ENCODE measurements at places on chromosomes 7 and 10.

DNA sequence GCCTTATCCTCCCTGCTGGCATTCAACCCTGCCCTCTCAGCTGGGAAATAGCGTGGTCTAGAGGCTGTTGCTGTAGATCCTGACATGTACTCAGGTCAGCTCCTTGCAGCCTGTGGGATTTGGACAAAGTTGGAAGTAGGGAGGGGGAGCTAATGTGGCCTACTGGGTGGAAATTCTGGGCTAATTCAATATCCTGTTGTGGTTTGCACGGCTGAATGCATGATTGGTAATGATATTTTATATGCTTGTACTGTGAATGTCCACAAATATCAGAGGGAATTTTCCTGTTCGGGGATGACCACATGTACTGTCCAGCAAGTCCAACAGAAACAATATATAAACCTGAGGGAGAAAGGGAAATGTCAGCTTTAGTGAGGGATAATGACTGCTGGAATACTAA lies 22.1 kb upstream of the NPVF start:
- DNase-seq: no peak

- DNase-seq: no peak
These were observed 273.3 kb downstream of the PTEN start for GRCh38 chr10:88136712-88137111.

- no peak for DNase-seq
These were observed 65.6 kb upstream of the ZNF716 start for GRCh38 chr7:57384380-57384779.

DNA sequence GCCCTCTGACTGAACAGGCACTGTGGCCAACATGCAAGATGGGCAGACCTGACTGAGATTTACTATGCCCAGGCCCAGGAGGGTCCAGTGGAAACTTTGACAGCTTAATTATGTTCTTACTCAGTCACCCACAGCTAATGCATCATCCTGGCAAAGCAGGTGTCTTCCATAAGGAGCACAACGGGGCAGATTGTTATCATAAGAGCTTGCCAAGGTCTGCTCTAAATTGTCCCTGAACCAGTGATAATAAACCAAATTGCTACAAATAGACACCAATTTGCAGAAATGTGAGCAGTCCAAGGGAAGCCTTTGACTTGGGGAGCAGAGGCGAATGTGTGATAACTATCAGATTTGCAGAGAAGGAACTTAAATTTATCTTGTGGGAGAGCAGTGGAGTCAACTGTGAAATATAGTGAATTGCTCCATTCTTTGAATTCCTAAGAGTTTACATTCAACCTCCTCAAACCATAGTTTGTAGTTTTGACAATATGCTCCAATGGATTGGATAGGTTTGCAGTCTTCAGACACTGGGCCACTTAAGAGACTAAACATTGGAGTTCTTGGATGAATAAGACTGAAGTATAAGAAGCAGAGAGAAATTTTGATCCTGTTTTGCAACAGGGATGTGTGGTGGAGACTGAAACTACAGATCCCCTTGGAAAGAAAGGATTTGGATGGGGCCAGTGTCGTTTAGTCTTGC lies 494.7 kb downstream of the CCSER2 start:
- DNase-seq: no peak

- DNase-seq: no peak
These were observed 133.9 kb upstream of the FEZF1 start for GRCh38 chr7:122438492-122438891.

- DNase-seq: no peak
These were observed 225.3 kb upstream of the PRSS1 start for GRCh38 chr7:142523821-142524460.

- no peak for DNase-seq
These were observed 19.2 kb downstream of the GNA12 start for GRCh38 chr7:2824678-2825461.

DNA sequence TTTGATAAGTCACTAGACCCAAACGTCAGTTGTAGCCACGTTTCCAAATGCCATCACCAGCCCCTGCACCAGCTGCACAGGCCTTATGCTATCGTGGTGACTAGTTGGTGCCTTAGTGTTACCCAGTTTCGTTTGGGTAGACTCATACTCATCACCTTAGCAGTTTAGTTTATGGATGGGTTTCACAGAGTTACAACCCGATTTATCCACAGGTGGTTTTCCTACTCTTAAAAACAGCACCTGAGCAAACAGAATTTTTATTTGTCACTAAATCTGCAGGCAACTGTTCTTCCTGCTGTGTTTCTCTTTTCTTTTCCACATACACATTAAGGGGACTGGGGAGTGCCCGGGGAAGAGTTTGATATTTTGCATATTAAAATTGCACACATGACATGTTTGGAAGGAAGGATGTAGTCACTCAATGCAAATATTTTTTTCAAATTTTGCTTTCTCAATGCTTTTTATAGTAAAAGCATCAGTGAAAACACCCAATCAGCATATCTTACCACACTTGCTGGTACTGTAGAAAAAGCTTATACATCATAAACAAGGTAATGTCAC lies 41.6 kb downstream of the PDSS1 start:
- peak; percentile 14 for DNase-seq

- no peak for DNase-seq
These were observed 53.8 kb downstream of the ABCA13 start for GRCh38 chr7:48225101-48225500.

DNA sequence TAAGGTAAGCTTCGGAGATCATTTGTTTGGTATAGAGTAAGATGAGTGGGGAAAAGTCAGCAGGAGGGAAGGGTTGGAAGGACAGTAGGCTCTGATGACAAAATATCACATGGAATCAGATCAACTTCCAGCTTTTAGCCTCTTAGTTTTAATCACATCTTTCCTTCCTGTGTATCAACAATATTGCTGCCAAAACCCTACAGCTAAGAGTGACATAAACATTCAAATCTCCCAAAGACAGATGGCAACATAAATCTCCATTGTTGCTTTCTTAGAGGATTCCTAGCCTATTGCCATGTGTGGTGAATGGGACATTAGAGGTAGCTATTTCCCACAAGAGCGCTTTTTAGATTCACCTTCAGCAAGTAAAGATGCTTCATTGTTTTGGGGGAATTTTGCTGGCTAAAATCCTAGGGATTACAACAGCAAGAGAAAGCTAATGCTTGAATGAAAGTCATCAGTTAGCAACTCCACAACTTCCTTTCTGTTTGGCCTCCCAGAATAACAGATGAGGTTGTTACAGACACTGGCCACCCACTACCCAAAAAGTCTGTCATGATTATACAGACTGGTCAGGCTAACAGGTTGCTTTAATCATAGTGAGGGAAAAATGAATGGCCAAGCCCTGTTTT lies 35.2 kb upstream of the FZD1 start:
- no peak for DNase-seq

- DNase-seq: no peak
These were observed 85.9 kb upstream of the GATA3 start for GRCh38 chr10:7968510-7969112.

DNA sequence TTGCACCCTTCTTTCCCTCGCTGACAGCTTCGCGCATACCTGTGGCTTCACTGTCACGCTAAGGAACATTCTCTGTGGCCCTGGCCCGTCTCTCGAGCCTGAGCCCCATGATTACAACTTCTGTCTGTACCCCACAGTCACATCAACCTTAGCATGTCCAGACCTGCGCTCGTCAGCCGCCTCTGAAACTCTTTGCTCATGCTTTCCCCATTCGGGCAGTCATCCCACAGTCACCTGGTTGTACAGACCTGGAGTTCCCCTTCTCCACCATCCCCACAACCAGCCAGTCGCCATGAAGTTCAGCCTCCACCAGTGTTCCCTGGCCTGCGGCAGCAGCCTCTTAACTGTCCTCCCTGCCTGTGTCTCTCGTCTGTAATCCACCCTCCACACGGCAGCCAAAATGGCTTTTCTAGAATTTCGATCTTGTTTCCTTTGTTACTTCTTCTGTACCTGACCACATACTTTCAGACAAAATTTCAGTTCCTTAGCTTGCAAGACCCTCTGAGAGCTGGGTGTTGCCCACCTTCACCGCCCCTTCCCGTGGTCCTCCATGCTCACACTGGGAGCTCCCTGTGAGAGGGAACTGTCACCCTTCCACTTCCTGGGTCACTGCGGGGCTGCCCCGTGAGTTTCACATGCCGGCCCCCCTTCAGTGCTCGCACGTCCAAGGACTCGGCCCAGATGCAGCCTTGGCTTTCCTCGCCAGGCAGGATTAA lies 229.2 kb downstream of the CELF2 start:
- DNase-seq: no peak

DNA sequence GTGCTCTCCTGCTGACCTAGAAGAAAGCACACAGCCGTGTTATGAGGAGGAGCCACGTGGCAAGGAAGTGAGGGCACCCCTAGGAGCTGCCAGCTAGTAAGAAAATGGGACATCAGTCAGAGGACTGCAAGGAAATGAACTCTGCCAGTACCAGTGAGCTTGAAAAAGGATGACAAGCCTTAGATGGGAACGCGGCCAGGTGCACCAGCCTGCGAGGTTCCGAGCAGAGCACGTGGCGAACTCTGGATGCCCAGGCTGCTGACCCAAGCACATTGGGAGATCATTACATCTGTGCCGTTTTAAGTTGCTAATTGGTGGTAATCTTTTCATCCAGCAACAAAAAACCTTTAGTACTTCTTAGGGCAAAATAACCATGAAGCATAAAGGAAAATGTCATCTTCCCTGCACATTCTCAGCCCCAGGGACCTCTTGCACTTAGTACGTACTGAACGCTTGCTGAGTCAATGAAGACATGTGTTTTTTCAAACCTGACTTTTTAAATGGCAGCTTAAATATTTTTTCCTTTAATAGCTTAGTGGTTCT lies 69.4 kb downstream of the AMZ1 start:
- no peak for DNase-seq

DNA sequence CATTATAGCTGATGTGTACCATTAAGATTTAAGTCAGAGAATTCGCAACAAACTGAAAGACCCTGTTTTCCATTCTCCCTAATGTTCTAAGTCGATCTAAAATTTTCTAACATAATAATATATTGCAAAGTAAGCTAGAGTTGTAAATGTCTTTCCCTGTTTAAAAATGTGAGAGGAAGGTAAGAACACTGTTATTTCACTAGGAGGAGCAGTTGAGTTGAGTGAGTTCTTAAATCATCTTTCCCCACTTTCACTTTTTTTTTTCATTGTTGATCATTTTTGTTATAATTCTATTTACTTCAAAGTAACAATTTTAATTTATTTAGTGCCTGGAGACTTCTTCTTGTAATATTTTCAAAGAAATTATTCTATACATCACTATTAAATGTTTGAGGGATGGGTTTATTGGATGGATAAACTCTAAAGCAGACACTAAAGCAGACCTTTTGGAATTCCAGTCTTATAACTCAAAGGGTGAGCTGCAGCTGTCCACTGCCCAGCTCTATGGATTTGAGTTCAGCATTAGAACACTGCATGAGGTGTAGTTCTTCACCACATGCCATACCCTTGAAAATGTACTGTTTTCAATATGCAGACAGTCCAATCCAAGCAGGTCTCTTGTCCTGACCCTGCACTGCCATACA lies 181.3 kb upstream of the FZD1 start:
- no peak for DNase-seq

GRCh38 chr10:109995595-109995994 lies 12.2 kb upstream of the ADD3 start:
- no peak for DNase-seq

GRCh38 chr10:83886871-83887270 lies 252.4 kb upstream of the GHITM start:
- no peak for DNase-seq

DNA sequence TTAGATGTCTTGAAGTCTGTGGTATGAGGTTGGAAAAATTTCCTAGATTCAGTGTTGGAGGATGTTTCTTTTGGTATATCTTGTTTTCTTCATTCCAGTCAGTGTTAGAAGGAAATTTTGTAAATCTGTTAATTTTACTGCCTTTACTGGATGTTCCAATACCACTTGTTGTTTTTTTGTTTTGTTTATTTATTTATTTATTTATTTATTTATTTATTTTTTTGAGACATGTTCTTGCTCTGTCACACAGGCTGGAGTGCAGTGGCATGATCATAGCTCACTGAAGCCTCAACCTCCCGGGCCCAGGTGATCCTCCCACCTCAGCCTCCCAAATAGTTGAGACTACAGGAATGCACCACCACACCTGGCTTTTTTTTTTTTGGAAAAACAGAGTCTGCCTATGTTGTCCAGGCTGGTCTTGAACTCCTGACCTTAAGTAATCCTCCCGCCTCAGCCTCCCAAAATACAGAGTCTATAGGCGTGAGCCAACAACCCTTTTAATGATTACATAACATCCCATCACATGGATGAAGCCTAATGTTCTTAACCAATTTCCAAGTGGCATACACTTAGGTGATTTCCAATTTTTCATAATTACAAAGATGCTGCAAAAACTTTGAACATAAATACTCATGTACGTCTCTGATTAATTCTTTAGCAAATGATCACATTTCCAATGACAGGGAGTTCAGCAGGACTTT lies 52.8 kb upstream of the WAC start:
- no peak for DNase-seq

DNA sequence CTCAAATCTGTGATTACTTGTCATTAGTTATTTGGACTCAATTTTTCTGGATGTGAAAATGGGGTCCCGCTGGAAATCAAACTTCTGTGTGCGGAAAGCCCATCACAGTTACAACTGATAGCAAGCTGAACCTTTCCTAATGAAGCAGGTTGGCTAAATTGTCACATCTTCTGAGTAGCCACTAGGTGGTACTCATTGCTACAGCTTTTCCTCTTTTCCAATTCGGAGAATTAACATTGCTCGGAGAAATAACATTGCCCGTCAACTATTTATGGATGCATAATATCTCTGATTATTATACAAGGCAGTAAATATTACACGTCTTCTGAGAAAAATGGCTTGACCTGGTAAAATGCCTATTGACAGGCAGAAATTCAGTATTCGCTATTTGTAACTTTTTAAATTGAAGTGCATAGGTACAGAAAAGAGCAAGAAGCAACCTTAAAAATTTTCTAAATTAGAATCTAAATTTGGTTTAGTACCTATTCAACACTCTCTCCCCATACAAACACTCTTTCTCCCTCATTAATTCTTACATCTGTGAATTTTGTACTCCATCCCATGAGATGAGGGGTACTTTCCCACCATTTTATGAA lies 17.3 kb upstream of the BLOC1S2 start:
- no peak for DNase-seq

DNA sequence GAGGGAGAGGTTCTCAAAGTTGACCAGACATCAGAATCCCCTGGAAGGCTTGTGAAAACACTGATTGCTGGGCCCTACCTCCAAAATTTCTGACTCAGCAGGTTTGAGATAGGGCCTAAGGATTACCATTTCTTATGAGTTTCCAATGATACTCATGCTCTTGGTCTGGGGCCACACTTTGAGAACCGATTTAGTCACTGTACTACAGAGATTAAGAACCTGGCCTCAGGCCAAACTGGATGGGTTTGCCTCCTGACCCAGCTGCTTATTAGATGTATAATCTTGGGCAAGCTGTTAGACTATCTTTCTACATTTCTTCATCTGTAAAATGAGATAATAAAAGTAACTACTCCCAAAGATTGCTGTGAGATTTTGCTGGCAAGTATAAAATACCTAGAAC lies 77.1 kb upstream of the SCIN start:
- DNase-seq: no peak
